ENCODE measurements at places on chromosomes 6 and 20.

- no peaks in the 10 kb centered on the region for H3K36me3 ChIP-seq
- no peak overlapping the region for H3K4me3 ChIP-seq
- no peak for DNase-seq
Measured at GRCh38 chr6:115214283-115214682, 846.4 kb downstream of the FRK start.

DNA sequence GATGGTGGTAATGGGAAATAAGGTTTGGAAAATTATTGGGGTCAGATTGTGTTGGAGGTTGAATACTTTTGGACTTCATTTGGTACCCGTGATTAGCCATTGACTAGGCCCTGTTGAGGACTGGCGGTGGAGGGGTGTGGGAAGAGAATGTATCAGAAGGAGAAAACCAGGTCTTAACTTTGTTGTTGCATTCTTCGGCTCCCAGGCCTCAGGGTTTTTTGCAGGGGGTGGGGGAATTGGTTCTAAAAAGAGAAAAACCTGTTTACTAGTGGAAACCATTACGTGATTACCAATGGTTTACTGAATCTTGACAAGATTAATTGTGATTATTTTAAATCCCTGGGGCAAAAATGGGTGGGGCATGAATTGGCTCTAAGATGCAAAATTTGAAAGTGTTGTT, 85.1 kb downstream of the PHF20 start:
- DNase-seq: no peak
- H3K36me3 ChIP-seq: peaks cover 14% of the 10 kb centered on the region
- no peaks in the 10 kb centered on the region for H3K4me1 ChIP-seq
- H3K27me3 ChIP-seq: no peaks in the 10 kb centered on the region
- H3K27ac ChIP-seq: no peak overlapping the region

DNA sequence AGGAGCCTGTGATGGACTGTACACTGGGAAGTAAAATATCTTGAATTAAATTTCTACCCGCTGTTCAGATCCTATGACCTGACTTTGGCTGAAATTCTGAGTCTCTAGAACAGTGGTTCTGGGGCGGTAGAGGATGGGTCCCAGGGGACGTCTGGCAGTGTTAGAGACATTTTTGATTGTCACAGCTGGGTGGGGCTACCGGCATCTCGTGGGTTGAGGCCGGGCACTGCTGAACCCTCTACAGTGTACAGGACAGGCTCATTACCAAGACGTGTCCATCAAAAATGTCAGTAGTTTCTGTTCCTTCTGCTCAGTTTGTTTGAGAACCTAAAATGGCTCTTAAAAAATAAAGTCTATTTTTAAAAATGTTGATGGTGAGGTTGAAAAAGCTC, 11.5 kb upstream of the RPS6KA2 start:
- no peak for DNase-seq
- H3K36me3 ChIP-seq: no peaks in the 10 kb centered on the region
- no peaks in the 10 kb centered on the region for H3K27me3 ChIP-seq
- H3K4me3 ChIP-seq: no peak overlapping the region
- H3K27ac ChIP-seq: no peak overlapping the region
- peaks cover 65% of the 10 kb centered on the region for H3K4me1 ChIP-seq

DNA sequence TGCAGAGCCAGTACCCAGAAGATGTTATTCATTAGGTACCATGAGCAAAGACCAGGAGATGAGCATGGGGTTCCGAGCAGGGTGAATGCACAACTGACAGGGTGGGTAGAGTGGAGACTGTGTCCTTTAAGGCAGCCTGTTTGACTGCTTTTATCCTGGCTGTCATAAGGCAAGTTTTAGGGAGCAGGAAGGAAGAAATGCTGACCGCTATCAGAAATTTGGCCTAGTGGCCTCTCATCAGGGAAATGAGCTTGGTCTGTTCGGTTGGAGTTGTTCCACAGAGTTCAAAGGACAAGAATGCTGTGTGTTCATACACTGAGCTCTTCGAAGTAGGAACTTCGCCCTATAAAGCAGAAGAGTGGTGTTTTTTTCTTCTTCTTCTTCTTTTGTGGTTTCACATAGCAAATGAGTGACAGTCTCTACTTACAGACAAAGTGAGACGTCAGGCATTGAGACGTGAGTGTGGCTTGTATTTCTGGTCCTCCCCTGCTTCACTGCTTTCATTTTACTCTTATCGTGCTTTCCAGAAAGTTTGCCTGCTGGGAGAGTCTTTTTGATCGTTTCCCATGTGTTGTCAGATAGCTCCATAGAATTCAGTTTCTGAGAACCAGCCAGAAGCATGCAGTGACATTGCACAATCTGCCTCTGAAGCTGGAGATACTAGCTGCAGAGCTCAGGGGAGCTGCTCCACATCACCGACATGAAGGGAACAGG, at the start of gene CASS4:
Gene CASS4 (plus strand): TSS at position 502 of the 714 bp plus-strand sequence. CDS start 199 bp downstream, at position 701.
- peak within 1 kb of the TSS; percentile 43 for H3K4me3 ChIP-seq
- H3K36me3 ChIP-seq: peaks cover 10% of the 10 kb centered on the region
- peak within 1 kb of the TSS; percentile 75 for H3K27ac ChIP-seq
- H3K4me1 ChIP-seq: peaks cover 42% of the 10 kb centered on the region
- DNase-seq: no peak
- H3K27me3 ChIP-seq: no peaks in the 10 kb centered on the region

GRCh38 chr6:3500262-3501014, 43.6 kb upstream of the SLC22A23 start:
- no peaks in the 10 kb centered on the region for H3K4me1 ChIP-seq
- H3K36me3 ChIP-seq: no peaks in the 10 kb centered on the region
- no peak for DNase-seq

- H3K4me1 ChIP-seq: no peaks in the 10 kb centered on the region
- H3K27ac ChIP-seq: no peak overlapping the region
- H3K36me3 ChIP-seq: no peaks in the 10 kb centered on the region
Measured at GRCh38 chr6:116485559-116486184, 24.5 kb downstream of the CALHM6 start.

GRCh38 chr6:40075056-40075590, 140.9 kb upstream of the MOCS1 start:
- H3K27me3 ChIP-seq: peaks cover 96% of the 10 kb centered on the region
- no peak for DNase-seq
- no peaks in the 10 kb centered on the region for H3K4me1 ChIP-seq

- H3K27ac ChIP-seq: peak overlapping the region; percentile 76
- peak; percentile 61 for DNase-seq
- no peaks in the 10 kb centered on the region for H3K27me3 ChIP-seq
Measured at GRCh38 chr6:6806844-6807518, 218.5 kb downstream of the LY86 start.

- peaks cover 11% of the 10 kb centered on the region for H3K4me1 ChIP-seq
- no peak overlapping the region for H3K4me3 ChIP-seq
- no peaks in the 10 kb centered on the region for H3K36me3 ChIP-seq
- H3K27me3 ChIP-seq: no peaks in the 10 kb centered on the region
- DNase-seq: no peak
- H3K27ac ChIP-seq: peak overlapping the region; percentile 10
Measured at GRCh38 chr6:131981624-131981978, 30.4 kb upstream of the CCN2 start.

DNA sequence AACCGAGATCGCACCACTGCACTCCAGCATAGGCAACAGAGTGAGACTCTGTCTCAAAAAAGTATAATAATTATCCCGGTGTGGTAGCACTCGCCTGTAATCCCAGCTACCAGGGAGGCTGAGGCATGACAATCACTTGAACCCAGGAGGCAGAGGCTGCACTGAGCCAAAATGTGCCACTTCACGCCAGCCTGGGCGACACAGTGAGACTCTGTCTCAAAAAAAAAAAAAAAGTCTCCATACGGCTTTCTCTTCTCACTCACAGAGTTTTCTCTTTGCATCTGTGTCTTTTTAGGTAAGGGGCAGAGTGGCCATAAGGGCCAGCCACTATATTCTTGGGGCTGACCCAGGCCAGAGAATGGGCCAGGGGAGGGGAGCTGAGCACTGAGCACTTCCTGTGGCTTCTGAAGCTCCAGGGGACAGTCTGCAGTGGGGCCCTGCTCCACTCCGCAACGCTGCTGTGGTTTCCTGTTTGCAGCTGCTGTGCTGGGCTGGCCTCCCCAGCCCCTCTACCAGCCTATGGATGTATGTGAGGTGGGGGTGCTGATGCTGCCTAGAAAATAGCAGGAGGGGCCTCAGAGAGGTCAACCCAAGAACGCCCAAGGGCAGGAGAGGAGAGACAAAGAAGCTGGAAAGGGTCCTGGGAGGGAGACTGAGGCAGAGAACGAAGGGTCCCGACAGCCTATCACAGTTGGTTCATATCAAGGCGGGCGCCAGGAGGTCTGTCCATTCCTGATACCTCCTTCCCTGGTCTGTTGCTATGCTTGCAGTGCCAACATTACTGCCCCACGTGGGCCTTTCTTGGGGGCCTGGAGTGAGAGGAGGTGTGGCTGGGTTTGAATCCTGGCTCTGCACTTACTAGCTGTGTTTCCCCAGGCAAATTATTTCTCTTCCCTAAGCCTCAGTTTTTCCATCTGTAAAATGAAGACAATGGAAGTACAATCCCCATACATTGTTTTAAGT, 16.0 kb downstream of the SLA2 start:
- no peaks in the 10 kb centered on the region for H3K36me3 ChIP-seq
- no peak overlapping the region for H3K27ac ChIP-seq
- H3K4me1 ChIP-seq: no peaks in the 10 kb centered on the region
- no peaks in the 10 kb centered on the region for H3K27me3 ChIP-seq

DNA sequence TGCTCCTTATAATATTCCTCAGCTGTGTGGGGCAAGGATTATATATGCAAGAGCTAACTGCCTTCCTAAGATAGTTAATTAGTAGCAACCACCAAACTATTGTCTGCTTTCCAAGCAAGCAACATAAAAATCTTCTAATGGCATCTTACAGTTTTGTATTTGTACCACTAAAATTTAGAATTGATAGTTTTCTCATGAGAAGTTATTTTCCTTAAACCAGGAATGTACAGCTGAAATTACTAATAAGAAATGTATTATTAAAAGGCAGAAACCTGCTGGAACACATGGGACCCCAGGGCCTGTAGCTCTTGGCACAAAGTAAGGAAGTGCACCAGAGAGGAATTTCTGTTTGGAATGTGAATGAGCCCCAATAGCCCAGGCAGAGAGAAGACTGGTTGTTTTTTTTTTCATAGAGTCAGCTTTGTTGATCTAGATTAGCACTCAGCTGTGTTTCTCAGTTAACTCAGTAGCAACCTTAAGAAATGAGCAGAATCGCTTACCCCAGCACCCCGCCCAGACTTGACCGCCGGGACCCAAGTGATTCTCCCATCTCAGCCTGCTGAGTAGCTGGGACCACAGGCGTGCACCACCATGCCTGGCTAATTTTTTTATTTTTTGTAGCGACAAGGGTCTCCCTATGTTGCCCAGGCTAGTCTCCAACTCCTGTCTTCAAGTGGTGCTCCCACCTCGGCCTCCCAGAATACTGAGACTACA, 2.6 kb downstream of the MGME1 start:
- H3K36me3 ChIP-seq: peaks cover 11% of the 10 kb centered on the region
- no peaks in the 10 kb centered on the region for H3K27me3 ChIP-seq
- H3K4me3 ChIP-seq: peak overlapping the region; percentile 95
- DNase-seq: no peak
- peaks cover 73% of the 10 kb centered on the region for H3K4me1 ChIP-seq
- H3K27ac ChIP-seq: peak overlapping the region; percentile 99

- DNase-seq: no peak
- H3K4me1 ChIP-seq: no peaks in the 10 kb centered on the region
- no peak overlapping the region for H3K27ac ChIP-seq
- no peaks in the 10 kb centered on the region for H3K27me3 ChIP-seq
- H3K36me3 ChIP-seq: no peaks in the 10 kb centered on the region
- H3K4me3 ChIP-seq: no peak overlapping the region
Measured at GRCh38 chr6:24332317-24332716, 25.5 kb downstream of the DCDC2 start.

GRCh38 chr6:55827818-55828522, 47.4 kb downstream of the BMP5 start:
- H3K4me1 ChIP-seq: peaks cover 16% of the 10 kb centered on the region
- H3K4me3 ChIP-seq: no peak overlapping the region

Measured in left ventricle myocardium inferior (tissue), 1 donor.